ENCODE measurements at places on chromosomes 11 and 22.

DNA sequence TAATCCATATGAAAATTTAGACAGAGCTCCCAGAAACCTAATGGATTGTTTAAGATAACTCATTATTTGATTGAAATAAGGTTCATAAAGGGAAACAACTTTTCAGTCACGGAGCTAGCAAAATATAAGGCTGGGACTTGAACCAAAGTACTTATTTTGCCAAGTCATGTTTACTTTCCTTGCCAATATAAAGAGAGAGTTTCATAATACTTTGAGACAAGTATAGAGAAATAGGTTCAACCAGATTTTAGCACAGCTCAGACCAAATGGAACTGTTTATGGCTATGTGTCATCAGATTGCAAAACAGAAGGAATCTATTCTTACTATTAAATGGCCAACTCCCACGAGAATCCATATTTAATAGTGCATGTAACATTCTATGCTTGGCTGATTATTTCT, 1517.5 kb upstream of the TENM4 start:
- no peak for DNase-seq

DNA sequence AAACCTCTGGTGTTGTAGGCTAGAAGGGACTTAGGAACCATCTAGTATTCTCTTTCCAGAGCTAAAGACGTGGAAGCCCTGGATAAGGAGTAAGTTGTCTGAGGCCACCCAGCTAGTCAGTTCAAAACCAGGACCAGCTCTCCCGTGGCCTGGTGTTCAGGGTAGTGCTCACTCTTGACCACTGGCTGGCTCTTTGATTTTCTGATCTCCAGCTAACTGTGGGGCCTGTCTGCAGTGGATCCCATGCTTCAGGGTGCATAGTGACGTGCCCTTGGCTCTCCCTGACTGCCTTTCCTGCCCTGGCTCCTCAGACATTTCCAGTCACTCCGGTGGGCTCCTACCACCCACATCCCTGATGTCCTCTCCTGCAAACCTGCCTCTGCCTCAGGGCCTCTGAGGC, 1.3 kb downstream of the CLMP start:
- no peak for DNase-seq

DNA sequence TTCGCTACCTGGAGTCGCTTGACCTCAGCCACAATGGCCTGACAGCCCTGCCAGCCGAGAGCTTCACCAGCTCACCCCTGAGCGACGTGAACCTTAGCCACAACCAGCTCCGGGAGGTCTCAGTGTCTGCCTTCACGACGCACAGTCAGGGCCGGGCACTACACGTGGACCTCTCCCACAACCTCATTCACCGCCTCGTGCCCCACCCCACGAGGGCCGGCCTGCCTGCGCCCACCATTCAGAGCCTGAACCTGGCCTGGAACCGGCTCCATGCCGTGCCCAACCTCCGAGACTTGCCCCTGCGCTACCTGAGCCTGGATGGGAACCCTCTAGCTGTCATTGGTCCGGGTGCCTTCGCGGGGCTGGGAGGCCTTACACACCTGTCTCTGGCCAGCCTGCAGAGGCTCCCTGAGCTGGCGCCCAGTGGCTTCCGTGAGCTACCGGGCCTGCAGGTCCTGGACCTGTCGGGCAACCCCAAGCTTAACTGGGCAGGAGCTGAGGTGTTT, 12.8 kb downstream of the TSKU start:
- no peak for DNase-seq

GRCh38 chr11:2929531-2929949, 320 bp upstream of the PHLDA2 start:
- DNase-seq: no peak

GRCh38 chr11:132962041-132962440, 570.3 kb downstream of the OPCML start:
- no peak for DNase-seq

- DNase-seq: no peak
Measured at GRCh38 chr11:57191311-57192219, 9.8 kb downstream of the LRRC55 start.

DNA sequence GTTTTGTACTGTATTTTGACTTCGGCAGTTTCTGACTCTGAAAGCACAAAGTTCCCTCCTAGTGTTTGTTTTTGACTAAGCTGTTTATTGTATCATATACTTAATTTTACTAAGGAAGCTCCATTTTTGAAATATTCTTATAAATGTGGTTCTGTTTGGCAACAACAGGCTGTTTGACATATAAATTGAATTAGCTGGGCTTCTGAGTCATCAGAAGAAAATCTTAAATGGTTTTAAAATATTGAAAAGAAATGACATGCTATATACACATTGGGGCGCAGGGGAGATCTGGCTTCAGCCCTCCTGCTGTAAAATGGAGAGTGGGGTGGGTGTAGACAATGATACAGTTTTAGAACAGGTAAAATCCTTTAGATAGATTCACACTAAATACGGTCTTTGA, 38.6 kb downstream of the SHISA8 start:
- DNase-seq: no peak

DNA sequence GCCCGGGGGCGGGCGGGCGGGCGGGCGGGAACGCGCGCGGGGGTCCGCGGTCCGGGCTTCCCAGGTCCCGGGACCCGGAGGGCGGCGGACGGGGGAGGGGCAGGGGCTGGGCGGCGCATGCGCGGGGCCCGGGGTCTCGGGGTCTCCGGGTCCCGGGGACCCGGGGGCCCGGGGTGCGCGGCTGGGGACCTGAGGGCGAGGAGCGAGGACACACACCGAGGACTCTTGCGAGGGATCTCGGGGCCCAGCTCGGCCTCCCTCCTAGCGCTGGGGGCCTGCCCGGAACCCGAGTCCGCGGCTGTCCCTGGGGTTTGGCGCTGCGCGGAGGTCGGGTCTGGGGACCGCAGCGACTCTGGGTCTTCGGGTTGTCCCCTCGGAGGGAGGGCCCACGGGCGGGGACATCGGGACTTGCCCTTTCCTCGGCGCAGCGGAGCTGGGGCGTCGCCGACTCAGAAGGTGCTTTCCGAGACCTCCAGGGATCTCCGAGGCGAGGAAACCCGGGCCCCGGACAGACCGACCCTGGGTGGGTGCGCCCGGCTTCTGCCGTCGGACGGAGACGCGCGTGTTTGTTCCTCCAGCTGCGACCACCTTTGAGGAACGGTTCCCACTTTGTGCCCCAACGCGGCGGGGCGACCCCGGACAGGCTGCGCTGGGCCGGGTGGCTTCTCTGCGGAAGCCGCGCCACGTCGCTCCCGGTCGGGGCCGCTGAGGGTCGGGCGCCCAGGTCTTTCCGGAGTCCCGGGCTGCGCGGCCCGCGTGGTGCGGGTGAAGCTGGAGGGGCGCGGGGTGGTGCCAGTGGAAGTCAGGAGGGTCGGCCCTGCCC, 540 bp downstream of the PPARA start:
- no peak for DNase-seq

GRCh38 chr11:115712296-115712695, 208.1 kb upstream of the CADM1 start:
- DNase-seq: no peak

All from activated naive CD8-positive, alpha-beta T cell treated with anti-CD3 and anti-CD28 coated beads, Interleukin-2, amount 50 U/mL, for 16 hours (primary cell).